Foreskin fibroblast (primary cell): ENCODE measurements at places on chromosomes 1 and 21.
A peak's percentile ranks its signal among the peaks of the same experiment; 100 is the strongest.

- DNase-seq, result no peak
Measured at GRCh38 chr21:17388226-17388625, 124.6 kb upstream of the CXADR start.

DNA sequence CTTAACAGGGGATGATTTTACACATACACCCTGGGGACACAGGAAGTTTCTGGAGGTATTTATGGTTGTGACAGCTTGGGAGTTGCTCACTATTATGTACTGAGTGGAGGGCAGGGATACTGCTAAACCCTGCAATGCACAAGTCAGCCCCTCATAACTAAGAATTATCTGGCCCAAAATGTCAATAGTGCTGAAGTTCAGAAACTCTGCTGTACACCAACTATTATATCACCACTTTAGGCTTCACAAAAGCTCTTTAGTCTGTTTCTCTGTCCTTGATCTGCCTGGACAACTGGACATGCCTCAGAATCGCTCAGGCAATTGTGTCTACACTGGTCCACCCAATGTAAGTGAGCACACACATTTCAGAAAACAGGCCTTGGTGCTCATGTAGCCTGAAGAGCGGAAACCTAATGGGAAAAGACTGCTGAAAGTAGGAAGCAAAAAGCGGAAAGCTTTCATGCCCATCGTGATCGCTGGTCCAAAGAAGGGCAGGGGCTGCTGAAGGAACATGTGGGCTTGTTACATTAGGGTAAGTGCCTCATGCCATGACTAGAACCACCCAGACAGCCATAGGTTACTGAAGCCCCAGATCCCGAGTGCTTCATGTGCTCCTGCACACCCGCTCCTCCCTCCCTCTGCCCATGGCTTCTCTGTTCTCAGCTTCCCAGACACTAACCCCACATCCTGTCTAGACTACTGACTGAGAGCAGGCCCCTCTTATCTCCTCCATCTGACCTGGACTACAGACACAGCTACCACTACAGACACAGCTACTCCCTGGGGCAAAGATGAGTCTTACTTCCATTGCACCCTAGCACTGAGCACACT lies 73.5 kb downstream of the LRIG2 start:
- no peak for DNase-seq

DNA sequence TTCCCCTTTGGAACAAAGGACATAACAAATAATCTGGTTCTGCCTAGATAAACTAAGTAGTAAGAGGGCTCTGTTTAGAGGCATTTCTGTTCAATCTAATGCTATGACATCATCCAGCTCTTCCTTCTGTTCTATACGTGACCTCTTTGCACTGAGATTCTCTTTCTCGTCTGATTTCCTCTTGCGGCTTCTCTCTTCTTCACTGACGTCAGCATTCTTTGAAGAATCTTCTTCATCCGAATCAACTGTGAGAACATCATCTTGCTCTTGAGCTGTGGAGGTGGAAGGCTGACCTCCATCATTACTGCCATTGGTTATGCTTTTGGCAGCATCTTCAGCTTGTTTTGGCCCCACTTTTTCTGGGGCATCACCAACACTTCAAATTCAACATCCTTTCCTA lies 130.4 kb downstream of the HS2ST1 start:
- no peak for DNase-seq

GRCh38 chr1:78586572-78586971 lies 33.7 kb upstream of the IFI44L start:
- DNase-seq, result peak; percentile 39

GRCh38 chr1:42240966-42241755 lies 76.6 kb upstream of the GUCA2A start:
- no peak for DNase-seq

DNA sequence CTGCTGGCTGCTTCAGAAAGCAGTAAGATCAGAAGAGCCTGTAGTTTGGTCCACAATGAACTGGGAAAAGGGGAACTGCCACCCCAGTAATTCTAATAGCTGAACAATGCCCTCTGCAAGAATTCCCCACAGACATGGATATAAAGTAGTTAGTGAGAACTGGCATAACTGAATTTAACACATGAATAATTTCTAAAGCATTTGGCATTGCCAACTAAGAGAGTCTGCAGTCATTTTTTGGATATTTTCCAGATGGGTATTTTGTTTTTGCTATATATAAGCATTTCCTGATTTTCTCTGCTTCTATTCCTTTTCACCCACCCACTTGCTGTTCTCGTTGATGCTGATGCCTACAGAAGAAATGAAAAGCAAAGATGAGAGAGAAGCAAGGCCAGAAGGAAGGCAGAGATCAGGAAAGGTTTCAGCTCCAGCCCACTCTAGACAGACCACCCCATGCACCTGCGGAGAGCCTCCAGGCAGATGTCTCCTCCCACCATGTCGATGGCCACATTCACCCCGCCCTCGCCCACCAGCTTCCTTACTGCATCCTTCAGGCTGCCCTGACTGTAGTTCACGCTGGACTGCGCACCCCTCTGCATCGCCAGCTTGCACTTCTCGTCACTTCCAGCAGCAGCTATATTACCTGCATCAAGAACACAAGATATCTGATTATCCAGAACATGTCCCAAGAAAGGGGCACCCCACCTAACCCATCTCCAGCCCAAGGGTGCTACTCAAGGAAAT lies 55.9 kb upstream of the SEC16B start:
- no peak for DNase-seq

DNA sequence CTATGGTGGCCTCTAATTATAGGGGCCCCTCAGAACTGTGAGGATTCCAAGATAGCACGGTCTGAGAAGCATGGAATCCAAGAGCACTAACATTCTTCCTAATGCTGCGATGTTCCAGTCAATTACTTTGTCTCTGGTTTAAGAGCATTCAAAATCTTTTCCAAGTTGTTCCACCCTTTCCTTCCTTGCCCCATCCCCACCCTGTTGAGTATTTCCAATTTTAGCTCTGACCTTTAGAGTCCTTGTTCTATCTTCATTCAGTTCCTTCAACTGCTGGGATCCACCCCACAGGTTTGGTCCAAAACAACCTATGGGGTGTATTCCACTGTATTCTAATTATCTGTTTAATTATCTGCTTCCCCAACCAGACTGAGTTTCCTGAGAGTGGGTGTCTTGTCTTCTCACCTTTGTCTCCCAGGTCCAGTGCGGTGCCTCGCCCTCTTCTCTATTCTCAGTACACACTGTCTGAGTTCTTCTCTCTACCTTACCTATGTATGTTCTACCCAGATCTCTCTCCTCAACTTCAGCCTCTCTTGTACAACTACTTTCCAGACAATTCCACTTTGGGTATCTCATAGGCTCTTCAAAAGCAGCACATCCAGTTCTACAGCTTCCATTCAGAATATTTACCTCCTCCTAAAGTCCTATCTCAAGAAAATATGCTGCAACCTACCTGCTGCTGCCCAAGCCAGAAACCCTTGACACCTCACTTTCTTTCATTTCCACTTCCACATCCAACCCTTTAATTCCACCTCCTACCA lies 25.0 kb upstream of the BCL9 start:
- no peak for DNase-seq

DNA sequence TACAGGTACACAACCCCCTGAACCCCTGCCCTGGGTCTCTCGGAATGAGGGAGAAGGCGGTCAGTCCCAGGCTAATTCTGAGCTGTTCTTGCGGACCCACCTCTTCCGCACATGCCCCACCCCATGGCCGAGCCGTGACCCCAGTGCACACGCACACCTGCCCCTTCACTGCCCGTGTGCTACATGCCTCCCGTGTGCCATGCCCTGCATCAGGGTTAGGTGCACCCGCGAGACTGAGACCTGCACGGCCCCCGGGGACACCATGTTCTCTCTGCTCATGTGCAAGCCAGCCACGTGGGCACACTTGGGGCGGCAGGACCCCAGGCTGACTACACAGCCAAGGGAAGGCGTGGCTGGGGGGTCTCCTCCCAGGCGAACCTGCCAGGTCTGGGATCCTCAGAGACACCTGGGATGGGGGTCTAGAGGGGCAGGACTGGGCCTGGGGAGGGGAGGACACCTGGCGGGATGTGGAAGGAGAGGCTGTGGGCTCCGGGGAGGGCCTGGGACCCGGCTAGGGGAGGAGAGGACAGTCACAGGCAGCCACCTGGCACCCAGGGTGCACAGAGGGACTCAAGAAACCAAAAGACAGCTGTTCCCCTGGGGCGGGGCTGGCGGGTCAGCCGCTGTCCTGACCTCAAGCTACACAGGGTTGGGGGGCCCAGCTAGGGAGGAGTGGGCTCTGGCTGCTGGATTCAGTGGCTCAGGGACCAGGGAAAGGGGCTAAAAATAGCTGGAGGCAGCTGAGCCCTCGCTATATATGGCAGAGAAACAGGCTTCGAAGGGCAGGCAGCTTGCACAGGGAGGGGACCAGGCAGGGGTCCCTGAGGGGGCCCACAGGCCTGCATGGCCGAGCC lies 133.4 kb downstream of the CASZ1 start:
- no peak for DNase-seq

- no peak for DNase-seq
Measured at GRCh38 chr1:68904477-68904876, 407.6 kb upstream of the DEPDC1 start.

- DNase-seq, result no peak
Measured at GRCh38 chr1:89005286-89006151, 13.1 kb upstream of the KYAT3 start.

DNA sequence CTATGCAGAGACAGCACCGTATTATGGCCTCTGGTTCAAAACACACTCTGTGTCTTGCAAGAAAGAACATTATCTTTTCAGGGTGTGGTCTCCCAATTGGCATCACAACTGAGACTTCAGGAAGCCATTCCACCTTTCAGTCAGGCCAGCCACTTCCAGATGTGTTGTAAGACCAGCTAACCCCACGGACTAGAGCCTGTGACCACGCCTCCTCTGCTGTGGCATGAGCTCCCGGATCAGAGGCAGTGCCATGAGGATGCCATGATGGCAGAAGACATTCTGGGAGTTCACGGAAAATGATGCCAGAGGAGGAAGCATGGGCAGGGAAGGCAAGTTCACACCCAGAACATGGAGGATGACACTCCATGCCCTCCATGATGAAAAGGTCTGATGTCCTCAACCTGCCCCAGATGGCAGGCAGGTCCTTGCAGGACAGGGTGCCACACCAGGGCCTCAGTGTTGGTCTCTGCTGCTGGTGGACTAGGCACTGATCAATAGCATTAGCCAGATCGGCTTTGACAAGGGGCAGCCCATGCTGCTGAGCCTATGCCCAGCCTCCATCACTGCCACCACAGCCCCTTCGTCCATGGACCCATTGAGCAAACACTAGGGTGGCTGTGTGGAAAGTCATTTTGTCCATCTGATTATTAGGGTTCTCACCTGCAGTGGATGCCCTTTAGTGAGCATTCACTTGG lies 341.6 kb downstream of the MATN1 start:
- no peak for DNase-seq

- no peak for DNase-seq
Measured at GRCh38 chr1:12625276-12625675, 7.3 kb upstream of the DHRS3 start.

DNA sequence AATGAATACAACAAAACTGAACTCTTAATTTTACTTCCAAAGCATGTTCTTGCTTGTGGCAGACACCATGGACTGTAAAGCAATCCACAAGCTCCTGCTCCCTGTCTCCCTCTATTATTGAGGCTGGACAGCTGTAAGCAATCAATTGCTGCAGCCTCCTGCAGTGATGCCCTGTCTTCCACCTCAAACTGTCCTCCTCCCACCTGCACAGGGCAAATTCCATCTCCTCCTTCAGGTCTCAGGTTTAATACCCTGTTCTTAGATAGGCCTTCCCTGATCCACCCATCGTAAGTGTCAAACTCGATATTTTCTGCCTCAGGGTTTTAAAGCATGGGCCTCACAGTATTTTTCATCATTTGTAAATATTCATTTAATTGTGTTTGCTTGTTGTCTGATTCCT lies 81.8 kb downstream of the LYST start:
- no peak for DNase-seq

DNA sequence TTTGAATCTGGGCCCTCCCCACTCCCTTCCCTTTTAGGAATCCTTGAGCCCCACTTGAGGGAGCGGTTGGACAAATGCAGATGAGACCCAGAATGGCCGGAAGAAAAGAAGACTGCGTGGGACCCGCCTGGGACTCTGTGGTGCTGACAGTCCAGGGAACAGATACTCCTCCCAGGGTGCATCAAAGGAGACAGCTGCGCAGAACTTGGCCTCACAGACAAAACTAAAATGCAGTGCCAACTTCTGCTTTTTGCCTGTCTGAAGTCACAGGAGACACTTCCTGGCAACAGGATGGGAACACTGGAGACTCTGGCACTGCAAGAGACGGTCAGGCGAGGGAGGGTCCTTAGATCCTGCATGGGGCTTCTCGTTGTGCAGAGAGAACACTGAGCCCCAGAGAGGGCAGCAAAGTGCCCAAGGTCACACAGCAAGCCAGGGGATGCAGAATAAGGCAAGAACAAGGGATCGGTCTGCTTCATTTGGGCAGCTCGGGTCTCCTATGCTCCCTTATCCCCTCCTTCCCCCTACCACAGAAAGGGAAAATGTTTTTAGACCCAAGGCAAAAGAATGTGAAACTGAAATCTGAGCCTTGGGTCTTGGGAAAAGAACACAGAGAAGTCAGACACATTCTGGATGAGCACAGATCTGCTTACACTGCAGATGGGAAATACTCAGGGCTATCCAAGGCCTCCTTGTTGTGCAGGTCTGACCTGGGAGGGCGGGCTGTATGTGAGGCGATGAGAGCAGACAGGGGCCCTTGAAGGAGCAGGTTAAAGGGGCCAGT lies 182.4 kb downstream of the TRABD2B start:
- DNase-seq, result no peak

GRCh38 chr1:46190539-46190938 lies 7.7 kb downstream of the POMGNT1 start:
- DNase-seq, result no peak

- no peak for DNase-seq
Measured at GRCh38 chr1:1429671-1430073, 5.8 kb upstream of the VWA1 start.

- no peak for DNase-seq
Measured at GRCh38 chr1:228156515-228156881, 6.8 kb downstream of the GJC2 start.

DNA sequence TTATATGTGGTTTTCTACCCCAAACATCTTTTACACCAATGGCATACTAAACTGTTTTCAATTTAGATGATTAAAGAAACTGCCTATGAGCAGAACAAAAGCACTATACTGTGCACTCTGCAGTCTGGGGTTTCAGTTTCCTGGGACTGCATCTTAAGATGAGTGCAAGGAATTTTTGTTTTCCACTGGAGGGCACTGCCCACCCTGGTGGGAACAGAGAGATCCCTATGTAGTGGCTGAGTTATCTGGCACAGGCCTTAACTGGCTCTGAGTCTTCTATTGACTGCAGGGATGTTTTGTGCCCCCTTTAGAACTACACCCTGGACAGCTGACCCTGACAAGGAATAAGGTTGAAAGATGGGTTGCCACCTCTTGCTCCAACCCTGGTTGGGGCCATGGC lies 12.0 kb downstream of the PROK1 start:
- no peak for DNase-seq

- no peak for DNase-seq
Measured at GRCh38 chr21:22516230-22516629, 1518.0 kb downstream of the NCAM2 start.

- peak; percentile 39 for DNase-seq
Measured at GRCh38 chr1:70442490-70442889, 31.4 kb downstream of the CTH start.

- no peak for DNase-seq
Measured at GRCh38 chr1:20483833-20484518, 2.0 kb downstream of the CAMK2N1 start.
